ENCODE measurements at places on chromosomes 7 and 10. TPM values are rescaled to one million over a fixed set of nuclear protein-coding genes. Genes with fewer than 3 reads are reported as not detected.

DNA sequence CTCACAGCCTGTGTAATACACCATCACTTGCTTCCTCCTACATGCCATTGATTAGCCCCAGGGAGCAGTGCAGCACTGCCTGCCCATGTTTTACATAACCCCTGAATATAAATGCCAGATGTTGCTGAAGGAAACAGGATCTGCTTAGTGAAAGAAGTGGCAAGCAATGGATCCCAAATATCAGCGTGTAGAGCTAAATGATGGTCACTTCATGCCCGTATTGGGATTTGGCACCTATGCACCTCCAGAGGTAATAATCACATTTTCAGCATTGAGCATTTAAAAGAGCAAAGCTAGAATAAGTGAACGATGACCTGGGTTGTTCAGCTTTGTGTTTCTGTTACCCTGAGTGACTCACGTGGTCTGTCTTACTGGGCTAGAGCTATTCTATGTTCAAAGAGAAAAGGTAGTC is at the start of gene AKR1C4:
TSS of gene AKR1C4 (plus strand) at position 136 of the 412 bp plus-strand sequence. CDS start at position 167, 31 bp downstream.
- no peaks in the 10 kb centered on the region for H3K36me3 ChIP-seq

Gene PAOX
- total RNA-seq = 9.1 TPM

DNA sequence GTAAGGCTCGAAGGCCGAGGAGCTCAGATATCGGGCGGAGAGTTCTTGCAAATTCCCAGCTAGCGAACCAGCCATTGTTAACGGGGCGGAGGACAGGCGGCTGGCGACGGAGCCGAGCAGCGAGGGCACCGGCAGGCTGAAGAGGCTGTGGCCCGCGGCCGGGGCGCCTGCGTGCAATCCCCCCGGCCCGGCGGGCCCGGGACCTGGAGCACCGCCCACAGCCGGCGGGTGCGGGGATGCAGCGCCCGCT is 4.1 kb downstream of the VAX1 start:
- no peak for DNase-seq
- no peaks in the 10 kb centered on the region for H3K36me3 ChIP-seq
- H3K4me1 ChIP-seq = peaks cover 19% of the 10 kb centered on the region
- no peak overlapping the region for H3K27ac ChIP-seq

- no peak for DNase-seq
- no peak overlapping the region for H3K4me3 ChIP-seq
- no peaks in the 10 kb centered on the region for H3K27me3 ChIP-seq
- no peaks in the 10 kb centered on the region for H3K36me3 ChIP-seq
These were observed 50.6 kb downstream of the ZNF277 start for GRCh38 chr7:112257073-112257472.

Gene CAV2
- not detected for total RNA-seq

- H3K4me1 ChIP-seq = no peaks in the 10 kb centered on the region
- no peak overlapping the region for H3K4me3 ChIP-seq
- DNase-seq = no peak
These were observed 225.1 kb upstream of the CACNA2D1 start for GRCh38 chr7:82668676-82669075.
